AG09309 (cell line): ENCODE measurements at places on chromosomes 2 and 18.

- no peak for DNase-seq
These were observed 15.7 kb downstream of the CCDC85A start for GRCh38 chr2:56199492-56199891.

DNA sequence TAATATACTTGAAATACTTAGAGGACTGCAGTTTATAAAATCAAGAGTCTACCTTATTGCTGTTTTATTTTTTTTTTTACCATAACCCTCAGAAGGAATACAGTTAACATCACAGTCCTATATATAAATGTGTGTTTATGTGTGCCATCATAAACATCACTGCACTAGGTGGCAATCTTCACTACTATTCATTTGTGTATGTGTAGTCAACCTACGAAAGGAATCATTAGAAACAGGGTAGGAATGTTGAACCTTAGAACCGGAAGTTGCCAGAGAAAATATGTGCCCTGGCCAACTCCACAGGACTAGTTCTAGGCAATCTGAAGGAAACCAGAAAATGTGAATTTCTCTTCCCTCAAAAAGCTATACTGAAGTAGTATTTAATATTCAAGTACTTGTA is 3.4 kb downstream of the GEN1 start:
- DNase-seq, result no peak

DNA sequence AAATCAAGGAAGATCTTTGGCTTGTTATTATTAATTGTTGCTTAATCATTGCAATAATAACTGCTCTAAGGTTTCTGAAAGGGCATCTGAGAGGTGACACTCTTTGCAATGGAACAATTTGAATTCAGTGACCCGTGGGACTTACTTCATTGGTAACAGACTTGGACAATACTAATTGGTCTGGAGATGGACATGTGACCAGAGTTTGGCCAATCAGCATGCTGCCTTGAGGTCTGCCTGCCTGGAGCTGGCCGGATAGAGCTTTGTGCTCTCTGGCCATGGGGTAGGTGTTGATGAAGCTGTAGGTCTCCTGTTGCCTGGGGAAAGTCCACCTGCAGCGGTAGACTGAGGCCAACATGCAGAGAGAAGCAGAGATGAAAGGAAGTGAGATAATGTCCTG is 24.0 kb upstream of the VPS4B start:
- no peak for DNase-seq

DNA sequence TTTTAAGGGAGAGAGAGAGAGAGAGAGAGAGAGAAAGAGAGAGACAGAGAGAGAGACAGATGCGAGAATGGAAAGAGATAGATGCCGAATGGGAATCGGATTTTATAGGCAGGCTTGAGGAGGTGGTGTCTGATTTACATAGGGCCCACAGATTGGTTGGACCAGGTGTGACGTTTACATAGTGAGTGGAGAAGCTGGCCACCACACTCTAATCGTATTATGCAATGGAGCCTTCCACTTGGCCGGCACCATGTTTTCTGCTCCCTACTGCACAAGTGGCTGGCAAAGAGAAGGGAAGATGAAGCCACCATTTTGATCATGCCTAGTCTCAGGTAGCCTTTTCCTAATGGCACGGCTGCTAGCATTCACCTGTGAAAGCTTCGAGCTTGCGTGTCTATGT is 33.9 kb downstream of the CD8B2 start:
- DNase-seq, result no peak

GRCh38 chr2:99861376-99861760 is 281.0 kb downstream of the AFF3 start:
- DNase-seq, result no peak

- no peak for DNase-seq
These were observed 64.9 kb downstream of the LNPK start for GRCh38 chr2:175937216-175937615.

DNA sequence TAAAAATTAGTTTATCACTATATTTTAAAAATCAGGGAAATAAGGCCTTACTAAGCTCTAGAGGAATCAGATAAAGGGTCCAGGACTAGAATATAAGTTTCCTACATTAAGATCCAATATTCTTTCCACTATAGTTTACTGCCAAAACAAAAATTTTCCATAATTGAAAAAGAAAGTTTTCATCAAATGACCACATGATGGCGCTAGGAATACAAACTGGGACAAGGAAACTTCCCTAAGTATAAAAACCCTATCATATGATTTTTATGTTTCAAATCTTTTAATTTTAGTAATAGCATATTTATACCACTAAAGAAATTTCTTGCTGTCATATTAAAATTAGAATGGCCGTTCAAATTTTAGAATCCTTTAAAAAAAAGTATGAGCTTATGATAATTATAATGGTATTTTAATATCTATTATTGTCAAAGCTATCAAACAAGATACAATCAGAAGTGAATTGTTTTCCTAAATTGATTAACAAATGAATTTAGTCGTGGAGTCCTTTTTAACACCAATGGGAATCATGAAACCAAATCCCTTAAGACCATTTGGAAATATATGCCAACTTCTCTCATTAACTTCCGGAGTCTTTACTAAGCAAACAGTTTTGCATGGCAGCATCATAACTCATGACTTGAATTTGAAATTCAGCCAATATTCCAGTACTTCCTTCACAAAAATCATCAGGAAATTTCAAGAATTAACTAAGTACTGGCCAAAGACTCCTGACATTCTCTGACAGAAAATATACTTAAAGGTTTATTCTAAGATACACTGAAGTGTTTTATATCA is 70.3 kb downstream of the SCN1A start:
- peak; percentile 24 for DNase-seq

GRCh38 chr2:127593228-127594115 is 52.5 kb upstream of the GPR17 start:
- DNase-seq, result no peak

- DNase-seq, result peak; percentile 10
These were observed 54.2 kb downstream of the LTBP1 start for GRCh38 chr2:33000986-33001385.

DNA sequence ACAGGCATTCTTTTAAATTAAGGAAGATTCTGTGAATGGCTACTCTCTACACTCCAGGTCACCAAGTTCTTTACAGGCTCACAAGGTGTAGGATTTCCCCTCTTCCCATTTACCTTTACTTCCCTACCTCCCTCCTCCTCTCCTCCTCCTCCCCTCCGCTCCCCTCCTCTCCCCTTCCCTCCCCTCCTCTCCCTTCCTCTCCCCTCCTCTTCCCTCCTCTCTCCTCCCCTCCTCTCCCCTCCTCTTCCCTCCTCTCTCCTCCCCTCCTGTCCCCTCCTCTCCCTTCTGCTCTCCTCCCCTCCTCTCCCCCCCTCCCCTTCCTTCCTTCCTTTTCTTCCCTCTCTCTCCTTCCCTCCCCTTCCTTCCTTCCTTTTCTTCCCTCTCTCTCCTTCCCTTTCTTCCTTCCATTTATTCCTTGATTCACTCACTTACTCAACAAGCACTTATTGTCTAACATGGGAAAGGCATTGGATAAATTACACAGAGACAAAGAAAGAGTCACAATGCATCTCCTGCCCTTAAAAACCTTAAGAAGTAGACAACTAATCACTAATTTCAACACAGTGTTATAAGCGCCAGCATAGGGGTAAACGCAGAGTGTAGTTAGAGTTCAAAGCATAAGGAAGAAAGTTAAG is 152.3 kb downstream of the CCDC178 start:
- no peak for DNase-seq

DNA sequence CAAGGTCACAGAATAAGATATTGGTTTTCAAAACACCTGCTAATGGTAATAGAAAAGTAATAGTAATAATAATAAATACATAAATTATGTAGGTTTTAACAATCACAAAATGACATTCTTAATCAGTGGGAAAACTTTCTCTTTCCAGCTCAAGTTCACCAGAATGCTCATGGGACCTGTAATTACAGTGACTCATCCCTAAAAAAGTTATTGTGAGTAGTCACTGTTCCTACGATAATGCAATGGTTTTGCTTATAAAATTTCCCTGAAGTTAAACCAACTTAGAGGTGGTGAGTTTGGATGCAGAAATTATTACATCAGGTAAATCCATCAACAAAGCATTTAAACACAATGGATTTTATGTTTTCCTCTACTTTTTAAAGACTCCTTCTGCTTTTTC is 502.3 kb downstream of the PID1 start:
- DNase-seq, result peak; percentile 74

GRCh38 chr2:168669151-168669550 is 133.3 kb upstream of the NOSTRIN start:
- DNase-seq, result no peak

GRCh38 chr2:143148011-143148410 is 18.8 kb downstream of the ARHGAP15 start:
- no peak for DNase-seq

GRCh38 chr2:118046634-118047210 is 32.9 kb upstream of the CCDC93 start:
- DNase-seq, result no peak

DNA sequence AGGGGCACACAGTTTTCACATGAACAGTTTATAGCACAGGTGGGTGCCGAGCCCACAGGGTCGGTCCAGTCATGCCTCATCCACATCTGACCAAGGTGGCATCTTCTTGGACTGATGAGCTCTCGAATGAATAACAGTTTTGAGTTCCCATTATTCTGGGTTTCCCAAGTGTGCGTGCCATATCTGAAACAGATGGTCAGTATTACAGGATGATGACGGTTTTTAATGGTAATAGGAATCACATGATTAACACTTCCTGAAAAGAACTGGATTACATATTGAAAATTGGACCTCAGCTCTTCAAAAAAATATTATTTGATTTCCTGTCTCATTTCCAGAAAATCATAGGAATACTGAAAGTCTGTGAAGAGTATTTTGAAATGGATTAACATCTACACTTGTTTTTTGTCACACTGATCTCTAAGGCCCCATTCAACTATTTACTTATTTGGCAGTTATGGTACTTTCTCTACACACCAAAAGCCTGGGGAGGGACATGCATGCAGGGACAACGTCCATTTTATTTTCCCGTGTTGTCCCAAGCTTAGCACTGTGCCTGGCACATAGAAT is 22.2 kb upstream of the NAB1 start:
- DNase-seq, result no peak

GRCh38 chr2:26340831-26341230 is 5.1 kb upstream of the SELENOI start:
- no peak for DNase-seq

DNA sequence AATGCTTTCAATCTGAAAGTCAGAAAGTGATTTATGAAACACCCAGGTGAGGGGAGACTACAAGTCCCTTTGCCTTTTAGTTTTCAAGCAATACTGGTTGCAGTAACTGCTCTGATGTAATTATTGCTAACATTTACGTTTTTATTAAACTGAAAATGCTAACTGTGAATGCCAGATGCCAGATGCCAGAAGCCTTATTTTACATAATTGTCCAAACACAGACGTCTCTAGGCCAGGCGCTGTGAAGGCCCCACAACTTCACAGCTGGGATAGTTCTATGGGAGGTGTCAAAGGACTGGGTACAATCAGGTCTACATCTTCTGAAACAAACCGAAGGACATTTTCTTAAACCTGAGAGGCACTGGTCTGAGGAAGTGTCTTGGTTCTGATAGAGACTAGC is 27.5 kb upstream of the MSGN1 start:
- no peak for DNase-seq

GRCh38 chr2:33782395-33783230 is 183.5 kb upstream of the FAM98A start:
- DNase-seq, result no peak

DNA sequence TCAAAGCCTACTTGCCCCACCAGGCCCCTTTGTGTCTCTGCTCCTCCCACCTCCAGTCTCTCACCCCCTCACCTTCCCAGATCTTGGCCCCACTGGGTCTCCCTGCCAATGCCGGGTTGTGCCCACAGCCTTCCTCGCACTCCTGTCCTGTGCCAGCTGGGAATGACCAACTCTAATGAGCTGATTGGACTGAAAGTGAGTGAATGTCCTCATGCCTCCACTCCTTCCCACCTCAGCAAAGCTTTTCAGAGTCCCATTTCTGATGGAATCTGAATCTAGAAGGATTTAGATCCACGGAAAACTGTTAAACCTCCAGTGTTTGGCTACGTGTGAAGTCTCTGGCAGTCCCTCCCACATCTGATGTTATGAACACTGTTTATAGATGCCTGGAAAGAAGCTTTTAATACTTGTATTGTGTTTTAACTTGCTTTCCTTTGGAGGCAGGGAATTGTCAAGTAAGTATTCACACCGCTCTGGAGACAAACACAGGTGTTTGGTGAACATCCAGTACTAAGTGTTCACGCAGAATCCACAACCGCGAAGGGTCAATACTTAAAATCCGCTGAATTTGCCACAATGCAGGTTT is 103.9 kb downstream of the RTN4 start:
- no peak for DNase-seq

DNA sequence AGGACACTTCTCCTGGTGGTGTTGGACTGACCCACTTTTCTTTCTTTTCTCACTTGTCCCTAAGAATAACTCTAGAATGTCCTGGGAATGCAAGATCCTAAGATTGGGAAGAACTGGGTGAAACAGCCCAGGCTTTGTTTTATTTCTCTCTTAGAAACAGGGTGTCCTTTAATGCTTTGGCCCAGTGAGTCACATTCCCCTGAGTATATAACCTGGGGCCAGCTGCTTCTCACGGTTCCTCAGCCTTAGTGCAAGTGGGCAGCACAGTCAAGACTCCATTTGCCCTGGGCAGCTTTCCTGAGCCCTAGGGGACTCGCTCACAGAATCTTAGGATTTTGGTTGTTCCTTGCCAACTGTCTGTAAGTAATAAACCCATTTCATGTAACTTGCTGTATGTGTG is 355.0 kb downstream of the DSC3 start:
- DNase-seq, result no peak

GRCh38 chr2:68086166-68086565 is 23.4 kb upstream of the C1D start:
- no peak for DNase-seq

- no peak for DNase-seq
These were observed 103.3 kb downstream of the AOX1 start for GRCh38 chr2:200689115-200689514.

- DNase-seq, result no peak
These were observed 43.6 kb upstream of the FZD7 start for GRCh38 chr2:201990069-201990468.

DNA sequence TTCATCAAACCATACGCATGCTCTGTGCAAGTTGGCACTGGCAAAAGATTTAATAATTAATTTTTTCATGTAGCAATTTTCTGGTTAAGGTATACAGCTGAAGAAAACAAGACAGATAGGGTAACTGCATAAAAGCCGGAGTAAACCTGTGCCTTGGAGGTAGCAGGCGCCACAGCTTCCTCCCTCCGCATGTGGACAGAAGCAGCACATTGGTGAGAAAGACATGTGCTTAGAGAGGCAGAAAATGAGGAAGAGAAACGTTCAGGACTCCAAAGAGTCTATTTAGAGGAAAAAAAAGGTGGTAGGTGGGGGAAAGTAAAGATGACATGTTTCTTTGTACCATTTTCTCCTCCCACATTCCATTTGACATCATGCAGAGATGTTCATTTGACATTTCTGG is 9.3 kb downstream of the ST6GAL2 start:
- DNase-seq, result no peak

- DNase-seq, result no peak
These were observed 303.6 kb downstream of the NDUFA10 start for GRCh38 chr2:239721531-239721930.
